Chondrocyte (in vitro differentiated cells): ENCODE measurements at places on chromosomes 12 and 14. TPM values are rescaled to one million over a fixed set of nuclear protein-coding genes. Genes with fewer than 3 reads are reported as not detected.

The HOXC4 gene
- total RNA-seq = not detected in 3 replicates

DNA sequence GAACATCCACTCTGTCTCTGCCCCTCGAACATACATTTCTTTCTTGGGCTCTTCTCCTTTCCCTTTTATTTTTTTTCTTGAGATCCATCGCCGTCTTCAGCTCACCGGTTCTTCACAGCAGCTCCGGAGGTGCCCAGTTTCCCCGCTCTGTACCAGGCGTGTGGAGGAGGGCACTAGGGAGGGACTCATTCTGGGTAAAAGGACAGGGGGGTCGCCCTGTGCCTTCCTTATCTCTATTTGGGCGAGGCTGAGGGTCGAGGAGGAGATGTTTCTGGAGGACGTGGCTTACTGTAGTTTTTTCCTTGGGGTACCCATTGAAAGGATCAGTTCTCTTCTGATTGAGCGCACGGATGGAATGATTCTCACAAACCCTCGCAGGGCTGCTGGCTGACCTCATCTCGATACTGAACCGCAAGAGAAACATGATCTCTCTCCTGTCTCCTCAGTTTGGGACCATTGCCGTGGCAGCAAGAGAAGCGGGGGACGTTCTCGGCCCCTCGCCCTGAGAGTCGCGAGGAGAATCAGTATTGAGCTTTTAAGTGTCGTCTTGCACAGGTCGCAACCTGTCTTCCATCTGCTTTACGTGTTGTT is 386 bp downstream of the LIN52 start:
- DNase-seq = no peak

DNA sequence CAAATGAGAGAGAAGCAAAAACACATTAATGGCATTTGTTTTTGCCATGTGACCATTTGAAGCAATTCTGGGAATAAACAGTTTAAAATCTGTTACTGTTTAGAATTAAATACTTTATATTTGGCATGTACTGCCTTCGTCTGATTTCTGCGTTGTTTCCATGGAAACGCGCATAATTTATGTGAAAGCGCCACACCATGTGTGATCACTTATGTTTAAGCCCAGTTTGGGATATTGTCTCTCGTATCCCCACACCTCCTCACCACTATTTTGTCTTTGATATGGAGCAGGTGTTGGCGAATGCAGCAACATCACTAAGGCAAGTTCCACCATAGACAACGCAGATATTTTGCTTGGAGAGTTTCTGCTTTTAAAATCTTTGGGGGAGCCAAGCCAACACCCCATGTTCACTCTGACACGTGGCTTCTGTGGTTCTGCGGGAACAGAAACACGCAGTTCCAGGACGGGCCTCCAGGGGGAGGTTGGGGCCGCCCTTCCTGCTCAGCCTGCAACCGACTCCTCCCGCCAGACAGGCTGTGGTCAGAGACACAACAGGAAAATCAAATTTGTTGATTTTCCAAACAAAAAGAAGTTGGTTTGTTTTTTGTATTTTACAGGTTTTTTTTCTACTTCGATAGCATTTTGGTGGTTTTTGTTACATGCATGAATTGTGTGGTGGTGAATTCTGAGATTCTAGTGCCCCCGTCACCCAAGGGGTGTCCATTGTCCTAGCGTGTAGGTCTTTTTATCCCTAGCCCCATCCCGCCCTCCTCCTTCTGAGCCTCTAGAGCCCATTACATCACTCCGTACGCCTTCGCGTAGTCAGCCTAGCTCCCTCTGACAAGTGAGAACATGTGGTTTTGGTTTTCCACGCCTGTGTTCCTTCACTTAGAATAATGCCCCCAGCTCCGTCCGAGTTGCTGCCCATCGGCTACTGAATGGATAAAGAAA is 101.9 kb upstream of the SFSWAP start:
- DNase-seq = no peak

DNA sequence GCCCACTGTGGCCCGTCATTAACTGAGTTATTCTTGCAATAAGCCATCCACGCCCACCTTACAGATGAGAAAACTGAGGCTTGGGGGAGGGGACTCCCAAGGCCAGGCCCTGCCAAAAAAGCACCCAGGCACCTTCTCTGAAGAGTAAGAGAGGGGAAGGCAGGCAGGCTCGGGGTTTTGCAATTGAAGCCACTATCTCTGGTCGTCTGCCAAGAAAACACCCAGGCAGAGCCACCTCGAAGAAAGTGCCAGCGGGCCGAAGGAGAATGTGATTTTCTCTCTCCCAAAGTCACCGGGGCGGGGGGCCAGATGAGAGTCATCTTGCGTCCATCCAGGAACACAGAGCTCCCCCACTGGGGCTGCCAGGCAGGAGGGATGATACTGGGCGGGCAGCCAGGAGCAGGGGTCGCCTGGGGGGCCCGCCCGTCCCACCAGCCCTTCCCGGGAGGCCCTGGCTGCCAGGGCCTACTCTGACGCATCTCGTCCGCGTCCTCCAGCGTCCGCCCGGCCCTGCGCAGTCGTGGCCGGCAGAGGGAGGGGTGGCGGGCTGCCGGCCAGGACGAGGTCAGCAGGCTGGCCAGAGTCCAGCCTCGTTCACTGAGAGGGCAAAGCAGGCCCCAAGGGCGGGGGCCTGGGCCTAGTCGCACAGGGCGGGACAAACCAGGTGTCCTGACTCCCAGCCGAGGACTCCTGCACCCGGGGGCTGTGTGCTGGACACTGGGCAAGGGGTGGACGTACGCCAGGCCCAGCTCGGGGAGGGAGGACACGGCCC is 74.3 kb downstream of the RFLNA start:
- DNase-seq = no peak

DNA sequence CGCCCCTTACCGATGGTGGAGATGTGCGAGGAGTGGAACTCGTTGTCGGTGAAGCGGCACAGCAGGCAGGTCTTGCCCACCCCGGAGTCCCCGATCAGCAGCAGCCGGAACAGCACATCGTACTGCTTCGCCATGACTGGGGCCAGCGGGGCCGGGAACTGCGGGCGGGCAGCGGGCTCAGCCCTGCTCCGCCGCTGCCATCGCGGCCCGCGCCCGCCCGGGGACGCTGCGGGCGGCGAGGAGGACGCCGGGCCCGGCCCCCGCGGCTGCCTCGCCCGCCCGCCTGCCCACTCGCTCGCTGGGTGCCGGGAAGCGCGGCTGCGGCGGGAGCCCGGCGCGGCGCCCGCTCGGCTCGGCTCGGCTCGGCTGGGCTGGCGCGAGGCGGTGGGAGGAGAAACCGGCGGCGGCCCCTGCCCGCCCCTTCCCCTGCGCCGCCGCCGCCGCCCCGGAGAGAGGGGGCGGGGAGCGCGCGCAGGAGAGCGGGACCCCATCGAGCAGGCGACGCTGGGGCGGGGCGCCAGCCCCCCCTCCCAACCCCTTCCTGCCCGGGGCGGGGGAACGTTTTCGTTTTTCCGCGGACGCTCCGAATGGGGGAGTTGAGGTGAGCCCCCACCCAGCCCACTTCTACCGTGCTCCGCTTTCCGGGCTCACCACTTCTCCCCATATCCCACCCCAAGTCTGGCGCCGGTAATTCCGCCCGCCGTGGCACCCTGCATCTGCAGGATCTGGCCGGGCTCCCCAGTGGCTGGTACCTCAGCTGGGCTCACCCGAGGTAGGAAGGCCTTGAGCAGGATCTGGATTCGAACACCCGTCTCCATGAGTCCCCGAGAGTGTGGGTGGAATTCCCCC is at the start of gene RAB15:
RAB15 (minus strand) TSS at position 394 of the 849 bp plus-strand sequence; CDS start at position 134, 260 bp downstream.
- DNase-seq = no peak

DNA sequence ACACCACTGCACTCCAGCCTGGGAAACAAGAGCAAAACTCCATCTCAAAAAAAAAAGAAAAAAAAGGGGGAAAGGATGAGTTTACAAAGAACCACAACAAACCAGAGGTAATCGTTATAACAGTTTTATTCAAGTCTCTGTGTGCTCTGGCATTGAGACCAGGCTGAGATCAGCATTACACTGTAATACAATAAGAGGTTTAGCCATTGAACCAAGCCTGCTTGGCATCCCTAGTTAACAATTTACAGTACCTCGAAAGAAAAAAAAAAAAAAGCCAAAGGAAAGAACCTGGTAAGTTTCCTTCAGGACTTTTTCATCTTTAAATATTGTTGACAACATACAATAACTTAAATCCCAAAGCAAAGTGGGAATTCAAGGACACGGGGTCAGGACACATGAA is 80.7 kb downstream of the TTC9 start:
- DNase-seq = no peak

DNA sequence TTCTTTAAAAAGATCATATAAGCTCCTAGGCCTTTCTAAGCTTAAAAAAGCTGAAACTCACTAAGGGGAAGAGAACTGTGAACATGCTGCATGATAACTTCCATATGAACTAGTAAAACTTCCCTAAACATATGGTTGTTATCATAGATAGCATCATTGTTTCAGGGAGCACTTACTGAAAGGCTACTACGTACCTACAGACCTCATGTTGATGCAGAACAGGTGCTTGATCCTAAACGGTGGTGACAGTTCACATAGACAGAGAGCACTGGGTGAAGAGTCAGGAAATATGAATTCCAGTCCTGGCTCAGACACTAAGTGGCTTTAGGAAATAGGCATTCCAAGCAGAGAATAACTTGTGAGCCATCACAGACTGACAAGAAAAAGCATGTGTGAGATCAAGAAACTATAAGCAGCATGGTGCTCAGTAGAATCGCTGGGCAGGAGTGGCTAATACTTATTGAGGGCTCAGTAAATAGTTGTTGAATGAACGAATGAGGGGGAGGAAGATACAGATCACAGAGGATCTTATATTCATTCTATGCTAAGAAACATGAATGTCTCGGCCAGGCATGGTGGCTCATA is 78.4 kb upstream of the NUDT4 start:
- no peak for DNase-seq

The NANOG gene
- not detected in 3 replicates for total RNA-seq

GRCh38 chr14:99462210-99462609 is 18.4 kb downstream of the SETD3 start:
- no peak for DNase-seq

The KRT72 gene
- total RNA-seq = not detected in 3 replicates

DNA sequence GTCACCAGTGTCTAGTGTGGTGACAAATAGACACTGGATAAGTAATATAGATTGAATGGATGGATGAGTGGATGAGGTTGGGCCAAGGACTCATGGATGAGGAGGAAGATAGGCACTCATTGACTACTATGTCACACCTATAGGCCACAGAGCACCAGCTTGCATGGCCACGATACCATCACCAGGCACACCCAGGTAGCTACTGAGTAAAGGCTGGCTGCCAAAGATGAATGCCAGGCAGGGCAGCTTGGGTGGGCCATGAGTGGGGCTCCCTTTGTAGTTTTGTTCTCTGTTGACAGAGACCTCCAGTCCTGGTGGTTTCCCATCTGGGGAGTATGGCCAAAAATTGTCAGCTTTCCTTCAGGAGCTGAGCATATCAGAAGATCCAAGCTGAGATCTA is 11.2 kb upstream of the KRT83 start:
- no peak for DNase-seq

- DNase-seq = no peak
Measured at GRCh38 chr12:31326736-31327659, 1.0 kb upstream of the SINHCAF start.

GRCh38 chr12:83893101-83893500 is 1019.5 kb downstream of the SLC6A15 start:
- no peak for DNase-seq

GRCh38 chr14:36217027-36217426 is 40.5 kb upstream of the PTCSC3 start:
- DNase-seq = no peak

GRCh38 chr12:114343585-114344302 is 62.2 kb downstream of the TBX5 start:
- DNase-seq = no peak

GRCh38 chr12:6328045-6328779 is 13.7 kb downstream of the TNFRSF1A start:
- DNase-seq = no peak

DNA sequence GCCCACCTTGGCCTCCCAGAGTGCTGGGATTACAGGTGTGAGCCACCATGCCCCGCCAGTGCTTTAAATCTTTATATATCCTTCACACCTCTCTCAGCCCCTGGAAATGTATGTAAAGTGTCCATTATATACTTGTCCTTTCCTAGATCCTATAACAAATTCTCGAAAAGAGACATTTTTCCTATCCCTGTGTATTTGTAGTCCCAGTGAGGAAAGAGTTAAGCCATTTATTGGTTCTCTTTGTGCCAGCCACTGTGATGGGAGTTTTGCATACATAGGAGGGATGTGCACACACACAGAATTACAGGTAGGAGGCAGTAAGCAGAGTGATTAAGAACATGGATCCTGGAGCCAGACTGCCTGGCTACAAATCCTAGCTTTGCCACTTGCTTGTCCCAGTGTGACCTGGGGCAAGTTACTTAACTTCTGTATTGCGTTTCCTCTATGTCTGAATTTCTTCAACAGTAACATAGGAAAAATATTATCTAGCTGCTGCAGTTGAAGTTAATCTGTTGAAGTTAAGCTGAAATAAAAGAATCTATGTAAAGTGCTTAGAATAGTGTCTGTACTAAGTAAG is 2.1 kb upstream of the RABGGTA start:
- no peak for DNase-seq

DNA sequence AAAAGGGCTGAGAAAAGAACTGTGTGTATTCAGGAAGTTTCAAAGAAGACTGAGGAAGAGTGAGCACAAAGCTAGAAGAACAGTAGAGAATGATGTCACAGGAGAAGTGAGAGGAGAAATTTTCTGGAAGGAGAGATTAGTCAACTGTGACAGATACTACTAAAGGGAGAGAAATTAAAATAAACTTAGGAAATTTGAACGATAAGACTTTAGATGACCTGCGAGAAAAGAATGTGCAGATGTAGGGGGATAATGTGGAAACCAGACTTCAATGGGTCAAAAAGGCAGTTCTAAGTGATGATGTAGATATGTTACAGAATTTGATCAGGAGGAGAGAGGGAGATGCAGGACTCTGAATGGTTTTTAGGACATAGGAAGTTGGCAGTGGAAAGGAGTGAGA is 287.4 kb downstream of the SYT1 start:
- DNase-seq = no peak

GRCh38 chr12:78278706-78279190 is 448.1 kb downstream of the NAV3 start:
- DNase-seq = no peak

DNA sequence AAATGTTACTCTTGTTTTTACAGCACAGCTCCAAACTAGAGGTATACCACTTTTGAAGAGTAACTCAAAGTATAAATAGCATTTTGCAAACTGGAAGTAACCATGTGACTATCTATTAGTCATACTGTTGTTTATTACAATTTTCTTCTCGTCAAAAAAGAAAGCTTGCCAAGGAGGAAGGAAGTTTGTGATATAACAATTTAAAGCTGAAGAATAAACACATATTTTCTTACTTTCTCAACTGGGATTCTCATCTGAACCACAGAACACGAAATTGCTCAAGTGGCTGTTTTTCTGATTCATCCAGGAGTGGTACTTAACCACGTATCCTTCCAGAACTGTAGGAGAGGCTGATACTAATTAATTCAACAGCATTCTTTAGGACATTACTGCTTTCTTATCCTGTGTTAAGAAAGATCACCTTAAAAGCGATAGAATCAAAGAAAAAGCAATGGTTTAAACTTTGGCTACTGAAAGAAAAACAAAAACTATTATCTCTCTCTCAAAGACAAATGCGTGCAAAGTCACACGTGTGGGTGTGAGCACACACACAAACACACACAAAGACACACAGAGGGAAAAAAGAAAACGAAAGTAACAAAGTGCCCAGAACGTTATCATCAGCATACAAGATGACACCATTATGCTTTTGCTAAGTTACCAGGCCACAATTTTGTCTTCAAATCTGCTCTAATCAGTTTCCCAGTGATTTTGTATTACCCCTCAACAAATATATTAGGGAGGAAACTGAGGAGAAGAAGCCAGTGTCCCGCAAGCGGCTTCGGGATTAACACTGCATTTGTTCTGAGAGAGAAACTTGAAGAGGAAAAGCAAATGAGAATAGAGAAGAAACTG is at the start of gene CLEC2B:
CLEC2B (minus strand) TSS at position 48 of the 855 bp plus-strand sequence.
- DNase-seq = no peak

The CCDC60 gene
- not detected in 3 replicates for total RNA-seq
